ENCODE measurements at places on chromosomes 1 and 21. TPM values are rescaled to one million over a fixed set of nuclear protein-coding genes. Genes with fewer than 3 reads are reported as not detected.

DNA sequence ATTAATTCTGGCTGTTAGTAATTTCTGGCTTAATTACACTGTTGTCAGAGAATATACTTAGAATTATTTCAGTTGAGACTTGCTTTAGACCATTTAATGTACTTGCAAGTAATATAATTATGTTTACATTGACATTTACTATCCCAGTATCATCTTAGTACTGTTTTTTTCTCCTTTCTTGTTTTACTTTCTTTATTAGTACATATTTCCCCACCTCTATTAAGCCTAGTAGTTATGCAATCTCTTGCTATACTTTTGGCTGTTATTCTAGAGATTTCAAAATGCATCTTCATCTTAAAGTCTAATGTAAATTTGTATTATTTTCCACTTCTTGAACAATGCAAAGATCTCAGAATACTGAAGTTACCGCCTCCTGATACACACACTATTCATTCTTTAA, 24.4 kb downstream of the BRWD1 start:
- DNase-seq, result no peak

- DNase-seq, result no peak
Observed at GRCh38 chr1:63887809-63888208, 114.0 kb downstream of the ROR1 start.

Gene HLCS
- total RNA-seq, result 23.2 TPM

Gene OR10K2
- not detected for total RNA-seq

Gene ZNF697
- 31.4 TPM for total RNA-seq

Gene H6PD
- total RNA-seq, result 5.3 TPM

Gene GUCA2A
- total RNA-seq, result not detected

All from frontal cortex (tissue), 4 donors.